ENCODE measurements at places on chromosomes 1 and 21. TPM values are rescaled to one million over a fixed set of nuclear protein-coding genes. Genes with fewer than 3 reads are reported as not detected.

PLA2G2A gene
- not detected for total RNA-seq

GRCh38 chr1:88179943-88180342 is 504.1 kb upstream of the PKN2 start:
- no peak for DNase-seq

GRCh38 chr21:38293113-38293512 is 36.3 kb downstream of the KCNJ15 start:
- no peak for DNase-seq

DNA sequence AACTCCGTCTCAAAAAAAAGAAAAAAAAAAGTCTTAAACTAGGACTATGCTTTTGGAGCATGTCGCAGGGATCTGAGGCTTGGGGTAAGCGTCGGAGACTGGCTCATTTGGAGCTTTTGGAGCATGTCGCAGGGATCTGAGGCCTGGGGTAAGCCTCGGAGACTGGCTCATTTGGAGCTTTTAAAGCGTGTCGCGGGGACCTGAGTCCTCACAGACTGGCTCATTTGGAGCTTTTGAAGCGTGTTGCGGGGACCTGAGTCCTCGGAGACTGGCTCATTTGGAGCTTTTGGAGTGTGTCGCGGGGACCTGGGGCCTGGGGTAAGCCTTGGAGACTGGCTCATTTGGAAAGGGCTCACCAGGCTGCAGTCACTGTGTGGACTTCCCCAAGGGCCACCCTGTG is 13.6 kb upstream of the TSPEAR start:
- DNase-seq, result no peak

Measured in astrocyte (in vitro differentiated cells and primary cell).